NCI-H345 (cell line): ENCODE measurements at places on chromosomes 4 and X.

GRCh38 chr4:16858275-16858752, 40.1 kb downstream of the LDB2 start:
- DNase-seq = no peak

DNA sequence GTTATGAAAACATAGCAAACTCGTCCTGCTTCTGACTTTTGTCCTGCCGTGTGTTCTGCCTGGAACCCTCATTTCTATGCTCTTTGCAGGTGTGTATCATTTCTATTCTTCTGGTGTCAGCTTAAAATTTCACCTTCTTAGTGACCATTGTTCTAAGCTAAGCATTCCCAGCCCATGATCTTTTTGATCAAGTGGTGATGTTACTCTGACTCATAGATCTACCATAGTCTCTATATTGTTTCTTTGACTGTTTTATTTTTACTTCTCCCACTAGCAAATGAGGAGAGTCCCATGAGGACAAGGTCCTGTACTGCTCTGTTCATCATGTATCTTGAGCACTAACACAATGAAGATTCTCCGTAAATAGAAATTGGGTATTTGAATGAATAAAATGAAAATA, 14.1 kb upstream of the CXCL6 start:
- DNase-seq = no peak

DNA sequence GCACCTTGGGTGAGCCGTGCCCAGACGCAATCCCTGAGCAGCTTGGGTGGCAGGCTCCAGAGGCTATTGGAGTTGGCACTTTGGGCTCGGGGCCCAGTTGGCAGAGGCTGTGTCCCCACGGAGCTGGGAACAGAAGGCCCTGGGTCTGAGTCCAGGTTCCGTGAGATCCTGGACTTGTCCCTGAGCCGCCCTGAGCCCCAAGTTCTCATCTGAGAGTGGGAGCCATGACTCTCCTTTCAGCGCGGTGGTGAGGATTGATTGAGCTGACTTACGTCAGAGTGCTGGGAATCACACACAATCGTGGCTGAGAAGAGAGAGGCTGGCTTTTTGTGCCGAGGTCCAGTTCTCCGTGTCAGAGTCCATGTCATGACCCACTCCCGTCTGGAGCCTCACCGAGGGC, 98.0 kb downstream of the PSAPL1 start:
- no peak for DNase-seq

GRCh38 chrX:30931920-30932319, 42.9 kb upstream of the TAB3 start:
- no peak for DNase-seq

GRCh38 chr4:102334624-102335023, 10.7 kb downstream of the SLC39A8 start:
- no peak for DNase-seq
